ENCODE measurements at places on chromosomes 6 and 20.

- DNase-seq = no peak
Observed at GRCh38 chr20:4883546-4883945, 117.8 kb downstream of the SLC23A2 start.

- DNase-seq = no peak
Observed at GRCh38 chr6:150685860-150686259, 86.2 kb downstream of the PLEKHG1 start.

DNA sequence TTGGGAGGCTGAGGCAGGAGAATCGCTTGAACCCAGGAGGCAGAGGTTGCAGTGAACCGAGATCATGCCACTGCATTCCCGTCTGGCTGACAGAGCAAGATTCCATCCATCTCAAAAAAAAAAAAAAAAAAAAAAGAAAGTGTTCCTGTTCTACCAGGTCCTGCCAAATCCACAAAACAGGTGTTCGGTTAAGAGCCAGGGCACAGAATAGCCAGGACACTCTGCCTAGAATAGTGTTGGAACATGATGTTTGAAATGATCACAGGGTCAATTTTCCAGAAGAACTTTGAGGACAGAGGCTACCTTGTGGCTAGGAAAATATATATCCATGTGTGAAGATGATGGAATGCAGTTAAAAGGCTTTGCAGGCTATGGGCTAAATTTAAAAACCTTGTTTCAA, 63.6 kb upstream of the TRAF3IP2 start:
- DNase-seq = no peak

GRCh38 chr20:20204256-20204655, 151.9 kb downstream of the CFAP61 start:
- no peak for DNase-seq

DNA sequence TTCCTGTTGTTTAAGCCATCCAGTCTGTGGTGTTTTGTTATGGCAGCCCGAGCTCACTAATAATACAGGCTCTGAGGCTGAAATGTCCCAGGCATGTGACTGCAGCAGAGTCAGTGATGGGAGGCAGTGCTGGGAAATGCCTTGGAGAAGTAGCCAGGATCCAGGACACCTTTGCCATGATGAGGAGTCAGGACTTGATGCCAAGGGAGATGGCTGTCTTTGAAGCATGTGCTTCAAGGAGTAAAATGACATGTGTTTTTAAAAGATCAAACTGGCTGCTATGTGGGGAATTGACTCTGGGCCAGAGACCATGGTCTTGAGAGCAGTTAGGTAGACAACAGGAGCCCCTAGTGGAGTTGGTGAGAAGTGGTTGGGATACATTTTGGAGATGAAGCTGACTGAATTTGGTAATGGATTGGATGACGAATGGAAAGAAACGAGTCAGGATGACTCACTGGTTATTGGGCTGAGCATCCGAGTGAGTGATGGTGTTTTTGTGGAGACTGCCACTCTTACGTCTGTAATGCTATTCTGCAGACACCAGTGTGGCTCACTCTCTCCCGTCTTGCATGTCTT, 322.2 kb downstream of the PLCB1 start:
- no peak for DNase-seq

GRCh38 chr6:26235302-26235670, 129.7 kb upstream of the BTN3A2 start:
- no peak for DNase-seq

Data from right renal cortex interstitium (tissue), 3 donors.